ENCODE measurements at places on chromosomes 7 and 10. TPM values are rescaled to one million over a fixed set of nuclear protein-coding genes. Genes with fewer than 3 reads are reported as not detected.

DNA sequence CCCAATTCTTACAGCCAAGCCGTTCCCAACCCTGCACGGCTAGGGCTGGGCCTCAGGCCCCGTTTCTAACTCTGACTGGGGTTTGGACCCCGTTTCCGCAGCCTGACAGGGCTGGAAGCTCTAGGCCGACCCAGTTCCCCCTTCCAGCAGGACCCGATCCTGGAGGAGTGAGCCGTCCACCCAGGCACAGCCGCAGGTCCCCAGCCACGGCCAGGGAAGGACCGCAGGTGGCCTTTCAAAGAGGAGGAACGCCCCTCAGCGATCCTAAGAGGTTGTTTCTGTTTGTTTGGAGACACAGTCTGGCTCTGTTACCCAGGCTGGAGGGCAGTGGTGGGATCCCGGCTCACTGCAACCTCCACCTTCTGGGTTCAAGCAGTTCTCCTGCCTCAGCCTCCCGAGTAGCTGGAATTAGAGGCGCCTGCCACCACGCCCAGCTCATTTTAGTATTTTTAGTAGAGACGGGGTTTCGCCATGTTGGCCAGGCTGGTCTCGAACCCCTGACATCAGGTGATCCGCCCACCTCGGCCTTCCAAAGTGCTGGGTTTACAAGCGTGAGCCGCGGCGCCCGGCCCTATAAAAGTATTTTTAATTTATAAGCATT is 778 bp upstream of the GET4 start:
- DNase-seq = no peak

DNA sequence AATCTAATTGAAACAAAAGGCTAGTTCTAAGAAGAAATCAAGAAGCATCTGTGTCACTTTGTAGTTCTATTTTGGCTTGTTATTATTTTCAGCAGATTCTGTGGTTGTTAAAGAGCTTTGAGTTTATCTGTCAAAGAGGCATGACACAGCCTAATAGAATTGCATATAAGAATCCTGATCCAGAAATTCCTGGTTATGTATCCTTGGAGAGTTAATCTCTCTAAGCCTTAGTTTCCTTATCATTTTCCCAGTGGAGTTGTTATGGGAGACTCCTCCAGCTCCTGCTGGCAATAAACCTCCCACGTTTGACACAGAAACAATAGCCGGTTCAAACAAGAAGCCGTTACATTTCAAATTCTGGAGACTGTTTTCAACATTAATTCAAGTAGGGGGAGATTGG is 288.3 kb downstream of the SDHAF3 start:
- DNase-seq = no peak

- DNase-seq = peak; percentile 26
Observed at GRCh38 chr7:135508883-135509588, 866 bp downstream of the CNOT4 start.

DNA sequence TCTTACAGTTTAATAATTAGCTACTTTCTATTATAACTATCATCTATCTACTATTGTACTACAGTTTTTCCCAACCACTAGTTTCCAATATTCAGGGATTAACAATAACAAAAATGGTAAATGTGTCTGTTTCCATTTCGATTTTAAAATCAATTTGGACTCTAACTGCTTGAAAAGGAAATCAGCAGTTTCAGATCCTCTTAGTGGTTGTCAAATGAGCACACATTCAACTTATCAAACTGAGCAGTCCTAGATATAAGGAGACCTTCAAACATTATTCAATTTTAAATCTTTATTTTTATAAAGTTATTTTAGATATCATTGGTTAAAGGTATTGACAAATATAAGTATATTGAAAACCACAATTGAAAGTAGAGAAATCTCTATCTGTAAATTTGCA is 46.8 kb upstream of the CD36 start:
- DNase-seq = no peak

DNA sequence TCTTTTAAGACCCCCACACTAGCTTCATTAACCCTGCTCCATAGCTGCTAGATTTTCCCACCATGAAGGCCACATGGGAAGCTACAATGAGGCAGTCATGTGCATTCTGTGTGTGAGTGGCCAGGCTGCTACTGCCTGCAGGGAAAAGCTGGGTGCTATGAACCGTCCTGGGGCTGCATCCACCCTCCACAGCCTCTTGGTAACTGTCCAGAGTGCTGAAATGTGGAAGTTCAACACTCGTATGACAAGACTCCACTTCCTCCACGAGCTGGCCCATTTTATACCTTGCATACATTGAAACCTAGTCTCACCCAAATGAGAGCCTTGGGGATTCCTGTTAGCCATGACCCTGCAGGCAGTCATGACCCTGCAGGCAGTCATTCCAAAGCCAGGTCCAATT is 59.4 kb downstream of the CUZD1 start:
- DNase-seq = peak; percentile 19

DNA sequence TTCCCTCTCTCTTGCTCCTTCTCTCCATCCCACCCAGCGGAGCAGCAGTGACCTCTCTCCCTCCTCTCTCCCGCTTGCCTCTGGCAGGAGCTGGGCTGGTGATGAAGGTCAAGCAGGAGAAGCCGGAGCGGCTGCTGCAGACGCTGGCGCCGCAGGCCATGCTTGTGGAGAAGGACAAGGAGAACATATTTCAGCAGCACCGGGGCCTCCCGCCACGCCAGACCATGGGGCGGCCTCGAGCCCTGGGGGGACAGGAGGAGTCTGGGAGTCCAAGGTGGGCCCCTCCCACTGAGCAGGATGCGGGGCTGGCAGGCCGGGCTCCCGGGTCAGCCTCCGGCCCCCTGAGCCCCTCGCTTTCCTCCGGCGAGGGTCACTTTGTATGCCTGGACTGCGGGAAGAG is 17.3 kb downstream of the ZNF775 start:
- no peak for DNase-seq

DNA sequence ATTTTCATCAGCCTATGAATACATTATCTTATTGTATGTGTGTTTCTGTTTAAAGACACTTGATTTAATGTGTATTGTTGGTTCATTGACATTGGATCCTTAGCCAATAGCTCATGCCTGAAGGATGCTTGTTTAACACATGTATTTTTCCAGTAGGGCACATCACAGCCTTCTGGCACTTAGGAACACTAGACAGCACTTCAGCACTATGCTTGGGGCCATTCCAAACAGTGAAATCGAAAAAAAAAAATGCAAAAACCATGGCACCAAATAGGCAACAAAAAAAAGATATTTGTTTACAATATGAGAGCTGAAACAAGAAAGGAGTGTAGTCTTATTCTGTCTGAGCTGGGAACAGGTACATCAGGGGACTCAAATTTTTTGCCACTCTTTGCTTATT is 262.8 kb downstream of the SLC25A13 start:
- DNase-seq = no peak

- no peak for DNase-seq
Observed at GRCh38 chr10:5043716-5044115, 40.1 kb upstream of the AKR1C2 start.

DNA sequence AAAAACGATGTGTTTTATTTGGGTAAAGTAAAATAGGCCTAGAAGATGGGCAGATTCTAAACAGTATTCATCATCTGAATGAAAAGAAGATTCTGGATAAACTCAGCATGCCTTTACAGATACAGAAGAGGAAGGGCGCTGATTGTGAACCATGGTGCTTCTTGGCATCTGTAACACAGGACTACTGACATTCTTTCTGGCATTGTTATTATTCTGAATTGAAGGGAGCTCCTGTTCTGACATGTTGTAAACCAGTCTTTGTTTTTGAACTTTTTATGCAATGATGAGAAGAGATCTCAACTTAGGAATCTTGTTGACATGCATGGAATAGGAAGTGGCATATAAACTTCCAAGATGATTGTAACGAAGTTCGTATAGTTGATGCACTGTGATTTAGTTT is 13.5 kb downstream of the RPA3 start:
- DNase-seq = no peak

TMEM254 gene
- 12.1 TPM for total RNA-seq

PRLHR gene
- not detected for total RNA-seq

SNCG gene
- 8.8 TPM for total RNA-seq

RGS10 gene
- total RNA-seq = 74.7 TPM
